ENCODE measurements at places on chromosomes 12 and 14.

DNA sequence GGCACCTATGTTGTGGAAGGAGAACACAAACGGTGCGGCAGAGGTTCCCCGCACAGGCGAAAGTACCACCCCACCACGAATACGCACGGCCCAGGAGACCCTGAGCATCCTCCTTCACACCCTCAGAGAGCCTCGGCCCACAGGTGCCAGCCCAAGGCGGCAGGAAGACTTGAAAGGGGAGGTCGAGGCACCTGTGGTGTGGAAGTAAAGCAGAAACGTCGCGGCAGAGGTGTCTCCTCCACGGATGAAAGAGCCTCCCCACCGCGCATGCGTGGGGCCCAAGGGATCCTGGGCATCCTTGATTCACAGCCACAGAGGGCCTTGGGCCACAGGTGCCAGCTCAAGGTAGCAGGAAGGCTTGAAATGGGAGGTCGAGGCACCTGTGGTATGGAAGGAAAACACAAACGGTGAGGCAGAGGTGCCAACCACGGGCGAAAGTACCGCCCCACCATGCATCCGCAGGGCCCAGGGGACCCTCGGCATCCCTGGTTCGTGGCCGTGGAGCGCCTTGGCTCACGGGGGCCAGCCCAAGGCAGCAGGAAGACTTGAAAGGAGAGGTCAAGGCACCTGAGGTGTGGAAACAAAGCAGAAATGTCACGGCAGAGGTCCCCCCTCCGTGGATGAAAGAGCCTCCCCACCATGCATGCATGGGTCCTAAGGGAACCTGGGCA is 380.1 kb downstream of the ALG10 start:
- DNase-seq: peak; percentile 10

GRCh38 chr14:70856851-70857495 is 47.7 kb upstream of the MAP3K9 start:
- no peak for DNase-seq

GRCh38 chr12:94230357-94230905 is 82.1 kb downstream of the PLXNC1 start:
- no peak for DNase-seq

DNA sequence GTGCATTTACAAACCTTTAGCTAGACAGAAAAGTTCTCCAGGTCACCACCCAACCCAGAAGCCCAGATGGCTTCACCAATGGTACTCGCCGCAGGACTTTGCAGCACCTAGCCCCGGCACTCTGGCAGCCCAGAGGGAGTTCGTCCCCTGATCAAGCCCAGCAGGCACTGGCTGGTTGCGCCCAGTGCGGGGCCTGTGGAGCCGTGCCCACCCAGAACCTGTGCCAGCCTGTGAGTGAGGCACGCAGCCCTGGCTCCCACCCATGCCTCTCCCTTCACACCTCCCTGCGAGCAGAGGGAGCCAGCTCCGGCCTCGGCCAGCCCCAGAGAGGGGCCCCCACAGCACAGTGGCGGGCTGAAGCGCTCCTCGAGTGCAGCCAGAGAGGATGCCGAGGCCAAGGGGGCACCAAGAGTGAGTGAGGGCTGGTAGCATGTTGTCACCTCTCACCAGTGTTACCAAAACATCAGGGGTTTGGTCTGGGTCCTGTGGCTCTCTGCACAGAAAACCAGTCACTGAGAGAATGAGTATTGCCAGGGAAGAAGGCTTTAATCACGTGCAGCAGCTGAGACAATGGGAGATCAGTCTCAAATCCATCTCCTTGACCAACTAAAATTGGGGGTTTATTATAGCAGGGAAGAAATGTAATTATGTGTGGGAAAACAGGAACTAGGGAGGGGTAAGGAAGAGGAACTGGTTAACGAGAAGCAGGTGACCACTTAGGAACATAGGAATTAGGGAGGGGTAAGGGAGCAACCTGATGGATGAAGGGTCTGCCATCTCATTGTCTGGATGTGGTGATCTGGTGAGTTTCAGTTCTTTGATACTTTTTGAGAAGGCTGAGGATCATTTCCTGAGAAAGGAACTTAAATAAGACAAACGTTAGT is 151.3 kb downstream of the NUBPL start:
- DNase-seq: no peak

DNA sequence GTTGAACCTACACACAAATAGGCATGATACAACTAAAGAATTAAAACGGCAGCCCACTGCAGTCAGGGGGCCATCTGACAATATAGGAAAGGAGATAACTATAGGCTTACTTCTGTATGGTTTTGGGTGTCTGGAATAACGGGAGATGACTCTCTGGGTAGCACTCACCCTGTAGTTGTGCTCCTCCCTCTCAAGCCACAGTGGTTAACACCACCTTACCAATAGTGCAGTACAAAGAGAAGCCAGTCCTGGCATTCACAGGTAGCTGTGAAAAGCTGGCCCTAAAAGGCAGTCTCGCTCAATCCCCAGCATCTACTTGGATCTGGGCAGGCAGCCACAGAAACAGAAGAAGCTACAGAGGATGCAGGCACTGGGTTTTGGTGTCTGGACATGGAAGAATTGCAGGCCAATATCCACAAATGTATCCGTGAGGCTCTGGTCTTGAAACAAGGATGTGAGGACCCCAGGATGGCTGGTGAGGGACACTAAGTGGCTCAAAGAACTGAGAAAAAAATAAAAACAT is 93.0 kb downstream of the DPF3 start:
- DNase-seq: no peak

DNA sequence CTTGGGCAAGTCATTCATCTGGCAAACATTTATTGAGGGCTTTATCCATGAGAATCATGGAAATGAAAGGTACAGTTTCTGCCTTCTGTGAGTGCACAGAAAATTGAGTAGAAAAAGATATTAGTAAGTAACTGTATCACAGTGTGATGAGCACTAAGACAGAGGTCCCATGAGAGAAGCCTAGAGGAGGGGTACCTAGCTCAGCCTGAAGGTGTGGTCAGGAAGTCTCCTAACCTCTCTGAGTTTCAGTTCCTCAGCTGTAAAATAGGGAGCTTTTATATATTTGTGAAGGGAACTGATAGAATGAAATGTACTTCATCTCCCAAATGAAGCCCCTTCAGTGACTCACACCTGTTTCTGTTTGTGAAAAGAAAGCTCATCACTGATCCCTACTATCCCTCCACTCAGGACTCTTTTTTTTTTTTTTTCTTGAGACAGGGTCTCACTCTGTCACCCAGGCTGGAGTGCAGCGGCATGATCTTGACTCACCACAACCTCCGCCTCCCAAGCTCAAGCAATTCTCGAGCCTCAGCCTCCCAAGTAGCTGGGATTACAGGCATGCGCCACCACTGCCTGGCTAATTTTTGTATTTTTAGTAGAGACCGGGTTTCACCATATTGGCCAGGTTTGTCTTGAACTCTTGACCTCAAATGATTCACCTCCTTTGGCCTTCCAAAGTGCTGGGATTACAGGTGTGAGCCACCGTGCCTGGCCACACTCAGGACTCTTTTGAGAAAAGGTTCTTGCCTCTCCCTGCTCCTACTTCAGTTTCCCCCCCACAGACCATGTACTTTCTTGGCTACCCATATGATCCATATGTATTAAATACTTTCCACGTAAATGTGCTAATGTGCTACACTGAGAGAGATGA is 93.7 kb upstream of the FUT8 start:
- DNase-seq: no peak

DNA sequence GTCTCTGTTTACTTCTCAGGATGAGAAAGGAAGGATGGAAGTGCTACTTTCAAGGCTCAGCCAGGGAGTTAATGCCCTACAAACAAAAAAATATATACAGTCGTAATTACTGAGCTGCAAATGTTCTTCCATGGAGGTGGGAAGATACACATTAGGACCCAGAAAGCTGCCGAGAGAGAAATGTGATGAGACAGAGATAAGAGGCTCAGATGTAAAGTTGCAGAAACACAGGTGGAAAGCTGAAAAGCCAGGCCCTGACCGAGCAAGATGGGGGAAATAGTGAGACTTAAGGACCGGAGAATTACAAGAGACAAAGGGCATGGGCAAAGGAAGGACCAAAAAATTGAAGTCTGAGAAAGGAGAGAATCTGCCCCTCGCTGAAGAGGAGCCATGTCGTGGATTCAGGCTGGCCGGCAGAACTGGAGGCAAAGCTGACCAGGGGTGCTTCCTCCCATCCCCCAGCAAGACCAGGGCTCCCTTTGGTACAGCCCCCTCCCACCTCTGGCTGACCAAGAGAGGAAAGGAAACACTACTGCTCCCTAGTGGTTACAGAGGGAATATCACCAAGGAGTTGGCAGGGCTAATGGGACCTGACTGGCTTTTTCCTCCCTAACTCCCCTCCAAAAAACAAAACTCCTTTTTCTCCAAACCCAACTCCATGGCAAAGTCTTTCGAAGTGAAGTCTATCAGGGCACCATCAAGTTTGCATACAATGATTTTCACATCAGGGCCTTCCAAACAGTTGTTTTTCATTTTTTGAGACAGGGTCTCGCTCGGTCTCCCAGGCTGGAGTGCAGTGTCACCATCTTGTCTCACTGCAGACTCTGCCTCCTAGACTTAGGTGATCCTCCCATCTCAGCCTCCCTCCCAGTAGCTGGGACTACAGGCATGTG is 12.1 kb downstream of the ZFHX2 start:
- DNase-seq: no peak

DNA sequence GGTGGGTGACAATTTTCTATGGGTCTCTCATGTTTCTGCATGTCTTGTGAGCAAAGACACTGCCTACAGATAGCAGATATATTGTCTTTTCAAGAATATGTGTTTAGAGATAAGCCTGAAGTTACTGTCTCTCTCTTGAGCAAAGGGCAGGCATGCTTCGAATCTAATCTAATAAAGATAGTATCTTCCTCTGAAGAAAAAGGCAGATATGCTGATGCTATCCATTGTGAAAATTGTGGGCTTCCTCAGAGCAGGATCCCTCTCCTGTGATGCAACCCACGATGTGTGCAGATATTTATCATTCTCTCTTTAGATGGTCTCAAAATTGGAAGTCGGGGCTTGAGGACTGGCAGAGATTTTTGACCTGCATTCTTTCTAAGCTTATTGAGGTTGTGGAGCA is 187.0 kb downstream of the DACT1 start:
- DNase-seq: no peak

DNA sequence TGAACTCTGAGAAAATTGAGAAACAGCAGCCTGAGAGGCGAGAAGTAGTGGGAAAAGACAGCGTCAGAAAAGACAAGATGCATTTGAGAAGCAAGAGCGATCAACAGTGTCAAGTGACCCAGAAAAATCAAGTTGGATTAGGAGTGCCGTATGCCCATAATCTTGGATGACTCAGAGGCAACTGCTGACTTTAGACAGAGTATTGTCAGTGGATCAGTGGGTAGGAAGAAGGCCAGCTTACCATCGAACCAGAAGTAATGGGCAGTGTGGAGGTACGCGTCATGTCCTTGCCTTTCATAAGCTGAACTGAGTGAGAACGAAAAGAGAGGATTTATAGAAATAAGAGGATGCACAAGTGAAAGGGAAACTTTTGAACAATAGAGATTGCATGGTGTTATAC is 151.0 kb upstream of the NAV3 start:
- DNase-seq: no peak

- DNase-seq: no peak
These were observed 23.4 kb upstream of the EIF5 start for GRCh38 chr14:103310576-103311095.

GRCh38 chr12:56591126-56591525 is 39.0 kb downstream of the BAZ2A start:
- DNase-seq: no peak

- no peak for DNase-seq
These were observed 193.9 kb downstream of the RASSF9 start for GRCh38 chr12:85642288-85642687.

DNA sequence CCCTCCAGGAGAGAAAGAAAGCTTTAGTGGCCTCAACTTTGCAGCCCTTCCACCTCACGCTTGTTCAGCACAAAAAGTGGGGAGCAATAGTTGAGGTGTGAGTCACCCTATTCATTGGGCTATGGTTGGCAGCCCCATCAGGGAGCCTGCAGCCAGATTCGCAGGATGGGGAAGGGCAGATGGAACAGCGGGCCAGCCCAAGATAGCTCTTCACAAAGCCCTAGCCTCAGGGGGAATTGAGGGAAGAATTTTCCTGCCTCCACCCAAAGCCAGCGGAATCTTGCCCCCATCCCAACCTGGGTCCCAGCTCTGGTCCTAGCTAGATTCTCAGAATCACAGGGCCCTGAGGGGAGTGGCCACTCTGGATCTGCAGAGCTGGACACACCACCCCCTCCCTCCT is 3.6 kb upstream of the KRT5 start:
- DNase-seq: no peak

DNA sequence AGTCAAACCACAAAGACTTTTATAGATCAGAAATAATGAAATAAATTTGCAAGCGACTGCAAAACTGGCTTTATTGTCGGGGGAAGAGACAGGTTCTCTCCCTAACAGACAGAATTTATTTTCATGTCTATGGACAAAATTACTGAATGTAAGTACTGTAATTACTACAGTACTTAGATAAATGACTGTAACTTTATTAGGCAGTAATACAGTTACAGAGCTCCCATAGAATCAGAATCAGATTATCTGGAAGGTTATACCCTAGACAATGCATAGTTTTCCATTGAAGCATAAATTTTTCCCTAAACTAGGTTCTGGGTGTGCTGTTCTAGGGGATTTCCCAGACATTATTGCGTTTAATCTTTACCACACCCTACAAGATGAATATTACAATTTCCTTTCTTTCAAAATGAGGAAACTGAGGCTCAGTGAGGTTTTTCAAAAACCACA is 114.2 kb downstream of the C12orf75 start:
- no peak for DNase-seq

DNA sequence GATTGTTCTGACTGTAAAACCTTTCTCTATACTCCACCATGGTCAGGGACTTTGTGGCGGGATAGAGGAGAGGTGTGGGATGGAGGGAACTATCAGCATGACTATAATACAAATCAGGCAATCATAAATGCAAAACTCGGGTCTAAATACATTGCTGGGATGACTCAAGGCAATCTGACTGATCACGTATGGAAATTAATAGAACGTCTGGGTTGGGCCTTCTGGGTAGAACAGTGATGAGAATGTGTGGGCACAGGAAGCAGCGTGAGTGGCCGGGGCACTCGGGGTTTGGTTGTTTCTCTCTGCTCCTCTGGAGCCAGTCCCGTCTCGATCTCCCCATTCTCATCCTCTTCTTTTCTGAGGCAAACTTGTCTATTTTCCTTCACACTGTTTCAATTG is 485.8 kb downstream of the VRK1 start:
- DNase-seq: no peak
